Naive thymus-derived CD8-positive, alpha-beta T cell (primary cell): ENCODE measurements at places on chromosomes 3 and 15. TPM values are rescaled to one million over a fixed set of nuclear protein-coding genes. Genes with fewer than 3 reads are reported as not detected.

The NBEAL2 gene
- 40.7 TPM for total RNA-seq

- peaks cover 24% of the 10 kb centered on the region for H3K4me1 ChIP-seq
- DNase-seq: no peak
- peaks cover 46% of the 10 kb centered on the region for H3K27me3 ChIP-seq
- no peaks in the 10 kb centered on the region for H3K36me3 ChIP-seq
- H3K4me3 ChIP-seq: peak overlapping the region; percentile 60
Measured at GRCh38 chr3:159765030-159765859, 223.4 kb upstream of the IL12A start.

GRCh38 chr3:186678604-186679003, 12.8 kb downstream of the HRG start:
- H3K27me3 ChIP-seq: peaks cover 53% of the 10 kb centered on the region
- no peak overlapping the region for H3K4me3 ChIP-seq
- no peaks in the 10 kb centered on the region for H3K4me1 ChIP-seq
- H3K27ac ChIP-seq: no peak overlapping the region
- DNase-seq: no peak

DNA sequence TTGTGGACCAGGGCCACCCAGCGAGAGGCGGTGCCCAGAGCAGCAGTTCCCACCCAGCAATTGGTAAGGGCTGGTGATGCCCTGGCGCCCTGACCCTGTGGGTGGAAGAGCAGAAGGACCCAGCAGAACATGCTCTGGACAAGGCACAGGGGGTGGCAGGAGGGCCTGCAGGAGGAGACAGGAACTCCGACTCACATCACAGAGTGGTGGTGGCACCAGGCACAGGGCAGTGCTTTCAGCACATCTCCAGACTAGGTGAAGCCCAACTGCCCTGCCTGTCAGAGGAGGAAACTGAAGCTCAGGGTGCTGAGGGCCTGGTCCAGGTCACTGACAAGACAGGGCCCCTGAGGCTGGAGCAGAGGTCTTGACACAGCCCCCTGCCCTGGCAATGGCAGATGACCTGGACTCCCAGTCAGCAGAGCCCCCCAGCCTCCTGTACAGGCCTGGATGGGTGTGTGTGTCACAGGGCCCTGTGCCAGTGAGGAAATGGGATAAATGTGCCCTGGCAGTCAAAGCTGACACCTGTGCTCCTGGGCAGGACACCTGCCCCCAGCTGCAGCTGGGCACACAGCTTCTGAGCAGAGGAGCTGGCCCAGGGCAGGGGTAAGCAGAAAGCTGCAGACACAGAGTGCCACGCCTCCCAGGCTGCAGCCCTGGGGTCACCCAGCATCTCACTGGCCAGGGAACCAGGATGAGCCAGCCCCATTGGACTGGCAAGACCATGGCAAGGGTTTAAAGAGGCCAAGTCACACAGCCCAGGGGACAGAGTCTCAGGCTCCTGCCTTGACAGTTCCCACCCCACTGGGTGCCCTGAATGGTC, 11.4 kb downstream of the KLF15 start:
- H3K4me3 ChIP-seq: no peak overlapping the region
- H3K27ac ChIP-seq: no peak overlapping the region
- DNase-seq: no peak
- no peaks in the 10 kb centered on the region for H3K27me3 ChIP-seq
